ENCODE measurements at places on chromosomes 12 and 14. TPM values are rescaled to one million over a fixed set of nuclear protein-coding genes. Genes with fewer than 3 reads are reported as not detected.

Gene AQP5
- total RNA-seq: not detected

Gene KRT82
- not detected for total RNA-seq

Gene RNASE1
- total RNA-seq: 4.7 TPM

Gene CD163L1
- 1.6 TPM for total RNA-seq

Gene CEP83
- 12.4 TPM for total RNA-seq

Gene LMNTD1
- total RNA-seq: not detected

Gene ABCC9
- total RNA-seq: 0.36 TPM

Gene HRK
- 2.1 TPM for total RNA-seq

Gene C1R
- total RNA-seq: 0.86 TPM

Gene SDR39U1
- 28.1 TPM for total RNA-seq

Gene TAS2R13
- 0.43 TPM for total RNA-seq

Gene ERBB3
- 3.8 TPM for total RNA-seq

Gene PROX2
- not detected for total RNA-seq

Gene TAMALIN
- total RNA-seq: 12.4 TPM

Gene EPYC
- total RNA-seq: 0.39 TPM

Gene NPFF
- total RNA-seq: not detected

Gene IL22
- total RNA-seq: not detected

Gene LACRT
- total RNA-seq: not detected

Gene TBX5
- total RNA-seq: not detected

Gene RFX4
- total RNA-seq: 0.07 TPM

Gene SPTB
- 0.43 TPM for total RNA-seq

Gene LUM
- 128 TPM for total RNA-seq

Gene MIP
- total RNA-seq: not detected

Gene TAPBPL
- 0.87 TPM for total RNA-seq

Gene RNASE8
- total RNA-seq: not detected

Gene KRT79
- total RNA-seq: 0.82 TPM

Gene SSPN
- 6.3 TPM for total RNA-seq

Gene REM2
- total RNA-seq: 0.48 TPM

Gene HCAR1
- not detected for total RNA-seq

Gene SERPINA4
- not detected for total RNA-seq

Gene PLEKHG7
- 0.68 TPM for total RNA-seq

Gene LBHD2
- not detected for total RNA-seq

Gene BORCS5
- 10.4 TPM for total RNA-seq

Gene PTGDR
- total RNA-seq: not detected

Gene NPAS3
- total RNA-seq: 2.6 TPM

Gene CD27
- not detected for total RNA-seq

Gene KRT6C
- total RNA-seq: not detected

Gene C1QL4
- total RNA-seq: 0.09 TPM

Gene KRT72
- total RNA-seq: not detected
